ENCODE measurements at places on chromosomes 3 and 15.

- DNase-seq = no peak
Measured at GRCh38 chr3:65413891-65414290, 624.8 kb downstream of the MAGI1 start.

GRCh38 chr15:35000511-35000910 is 12.4 kb upstream of the ZNF770 start:
- DNase-seq = peak; percentile 94

DNA sequence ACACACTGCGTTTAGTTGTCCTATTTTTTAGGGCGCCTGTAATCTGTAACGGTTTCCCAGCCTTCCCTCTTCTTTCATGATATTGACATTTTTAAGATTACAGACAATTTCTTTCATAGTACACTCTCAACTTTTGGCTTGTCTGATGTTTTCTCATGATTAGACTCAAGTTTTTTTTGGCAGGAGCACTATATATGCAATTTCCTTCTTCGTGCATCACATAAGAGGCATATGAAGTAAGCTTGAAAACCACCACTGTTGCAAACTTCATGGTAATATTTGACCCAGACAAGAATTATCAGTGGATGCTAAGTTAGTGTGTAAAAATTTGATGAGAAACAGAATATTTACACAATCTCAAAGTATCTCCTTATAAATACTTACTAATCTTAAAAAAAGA is 119.2 kb upstream of the CMC1 start:
- DNase-seq = no peak

DNA sequence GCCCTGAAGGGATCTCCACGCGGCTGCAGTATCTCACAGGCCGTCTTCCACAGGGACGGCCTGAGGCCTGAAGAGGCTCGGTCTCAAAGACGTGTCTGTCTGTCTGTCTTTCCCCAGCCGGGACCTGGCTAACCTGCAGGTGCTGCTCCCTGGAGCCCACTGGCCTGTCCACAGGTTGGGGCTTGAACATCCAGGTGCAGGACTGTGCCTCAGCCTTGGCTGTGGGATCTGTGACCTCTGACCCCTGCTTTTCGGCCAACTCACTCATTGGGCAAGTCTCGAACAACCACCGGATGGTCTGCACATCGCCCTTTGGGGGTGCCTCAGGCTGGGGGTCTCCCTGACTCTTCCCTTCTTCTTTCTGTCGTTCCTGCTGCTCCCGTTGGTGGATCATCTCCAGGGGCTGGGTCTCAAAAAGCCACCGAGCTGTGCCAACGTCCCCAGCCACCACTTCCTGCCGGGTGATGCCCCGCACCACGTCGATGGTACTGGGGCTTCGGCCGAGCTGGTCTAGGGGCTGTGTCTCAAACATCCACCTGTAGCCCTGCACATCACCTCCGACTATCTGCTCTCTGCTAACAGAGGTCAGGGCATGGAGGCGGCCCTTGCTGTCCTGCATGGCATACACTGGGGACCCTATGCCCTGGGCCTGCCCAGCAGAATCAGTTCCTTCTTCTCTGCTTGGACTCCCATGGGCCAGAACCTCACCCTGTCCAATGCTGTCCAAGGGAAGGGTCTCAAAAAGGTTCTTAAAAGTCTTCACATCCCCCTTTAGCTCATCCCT is 4.8 kb downstream of the XIRP1 start:
- no peak for DNase-seq

- no peak for DNase-seq
Measured at GRCh38 chr15:63134245-63134985, 12.8 kb downstream of the LACTB start.

DNA sequence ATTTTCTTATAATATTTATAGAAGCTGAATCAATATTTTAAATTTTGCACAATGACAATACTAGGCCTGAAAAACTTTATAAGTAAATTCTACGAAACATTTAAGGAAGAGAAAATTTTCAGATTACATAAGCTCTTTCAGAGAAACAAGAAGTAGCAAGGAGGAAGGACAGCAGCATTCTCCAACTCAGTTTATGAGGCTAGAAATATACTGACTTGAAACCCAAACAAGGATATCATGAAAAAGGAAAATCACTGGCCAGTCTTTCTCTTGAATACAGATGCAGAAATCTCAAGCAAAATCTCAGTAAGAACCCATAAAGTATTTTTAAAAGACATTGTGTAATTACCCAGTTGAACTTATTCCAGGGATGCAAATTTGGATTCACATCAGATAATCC is 121.3 kb downstream of the STAC start:
- no peak for DNase-seq

DNA sequence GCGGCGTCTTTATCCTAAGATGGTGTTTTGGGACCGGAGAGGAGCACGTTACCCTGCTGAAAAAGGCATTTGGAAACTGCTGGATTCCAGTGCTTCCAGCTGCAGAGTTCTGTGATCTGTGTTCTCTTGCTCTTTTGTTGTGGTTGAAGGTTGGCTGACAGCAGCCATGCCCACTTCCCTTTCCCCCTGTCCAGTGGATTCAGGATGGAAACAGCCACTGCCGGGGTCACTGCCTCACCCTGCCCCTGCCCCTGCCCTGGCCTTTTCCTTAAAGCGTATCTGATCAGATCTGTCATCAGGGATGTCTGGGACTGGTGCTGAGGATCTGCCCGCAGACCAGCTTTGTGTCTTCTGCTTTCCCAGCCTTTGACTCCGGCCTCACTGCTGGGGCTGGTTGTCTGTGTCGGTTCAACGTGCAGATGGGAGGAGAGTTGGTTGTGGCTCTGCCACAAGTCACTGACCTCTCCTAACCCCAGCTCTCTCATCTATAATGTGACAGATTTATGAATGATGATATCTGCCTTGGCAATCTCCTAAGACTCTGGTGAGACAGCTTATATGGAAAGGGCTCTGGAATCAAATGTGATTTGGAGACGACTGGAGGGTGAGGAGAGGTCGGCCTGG is 219.4 kb upstream of the BHLHE40 start:
- DNase-seq = no peak

- no peak for DNase-seq
Measured at GRCh38 chr3:123871946-123872345, 12.2 kb downstream of the MYLK start.

All from RWPE1 (cell line).